ENCODE measurements at places on chromosomes 2 and 18.

GRCh38 chr2:86332654-86333053 is 4.8 kb downstream of the REEP1 start:
- no peak for DNase-seq

GRCh38 chr2:144331674-144332355 is 188.1 kb downstream of the ZEB2 start:
- DNase-seq = no peak

DNA sequence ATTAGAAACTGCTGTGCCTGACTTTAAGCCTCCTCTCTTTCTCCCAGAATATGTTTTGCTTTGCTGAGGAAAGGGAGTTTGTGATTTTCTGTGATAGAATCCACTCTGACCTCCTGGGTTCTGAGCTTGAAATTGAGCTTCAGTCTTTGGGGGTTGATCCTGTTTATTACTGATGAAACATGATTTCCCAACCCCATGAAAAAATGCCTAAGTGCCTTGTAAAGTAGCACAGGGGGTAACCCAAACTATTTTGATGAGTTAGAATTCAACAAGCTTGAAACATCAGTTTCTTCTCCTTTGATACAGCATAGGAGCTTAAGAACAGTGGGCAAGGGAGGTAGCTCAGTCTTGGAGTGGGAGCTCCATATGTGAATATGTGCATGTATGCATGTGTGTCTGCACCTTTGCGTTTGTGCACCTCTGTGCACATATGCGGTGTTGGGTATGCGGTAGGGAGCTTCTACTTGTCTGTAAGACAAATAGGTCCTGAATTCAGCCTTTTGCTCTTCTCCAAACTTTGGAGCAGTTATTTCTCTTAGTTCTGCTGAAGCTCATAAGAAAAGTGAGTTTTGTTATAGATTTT is 364.6 kb downstream of the OSR1 start:
- no peak for DNase-seq

DNA sequence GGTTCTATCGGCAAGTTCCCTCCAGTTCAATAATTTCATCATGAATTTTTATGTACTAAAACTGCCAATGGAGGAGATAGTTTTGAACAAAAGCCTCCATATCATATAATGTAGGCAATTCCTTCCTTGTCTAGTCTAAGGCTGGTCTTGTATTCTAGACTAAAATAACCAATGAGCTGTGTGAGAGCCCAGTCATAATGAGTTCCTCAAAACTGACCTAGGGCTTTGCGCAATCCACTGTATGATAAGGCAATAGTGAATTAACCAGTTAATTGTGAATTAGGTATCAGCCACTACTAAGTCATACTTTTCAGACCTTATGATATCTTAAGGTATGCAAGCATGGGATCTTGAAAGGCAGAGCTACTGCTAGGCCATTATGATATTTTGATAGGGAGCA is 7.6 kb upstream of the UXS1 start:
- DNase-seq = no peak

- no peak for DNase-seq
Observed at GRCh38 chr2:129906861-129907235, 72.6 kb upstream of the RAB6C start.

GRCh38 chr18:22253676-22254075 is 84.3 kb downstream of the GATA6 start:
- no peak for DNase-seq

DNA sequence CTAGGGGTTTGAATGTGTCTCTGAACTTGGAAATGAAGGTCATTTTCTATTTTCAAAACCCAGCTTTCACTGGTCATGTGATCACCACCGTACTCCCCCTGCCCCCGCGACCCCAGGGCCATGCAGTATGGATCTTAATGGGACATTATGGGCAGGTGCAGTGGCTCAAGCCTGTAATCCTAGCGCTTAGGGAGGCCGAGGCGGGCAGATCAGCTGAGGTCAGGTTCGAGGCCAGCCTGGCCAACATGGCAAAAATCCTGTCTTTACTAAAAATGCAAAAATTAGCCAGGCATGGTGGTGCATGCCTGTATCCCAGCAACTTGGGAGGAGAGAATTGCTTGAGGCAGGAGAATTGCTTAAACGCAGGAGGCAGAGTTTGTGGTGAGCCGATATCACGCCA is 77.3 kb downstream of the ITGB1BP1 start:
- DNase-seq = no peak

DNA sequence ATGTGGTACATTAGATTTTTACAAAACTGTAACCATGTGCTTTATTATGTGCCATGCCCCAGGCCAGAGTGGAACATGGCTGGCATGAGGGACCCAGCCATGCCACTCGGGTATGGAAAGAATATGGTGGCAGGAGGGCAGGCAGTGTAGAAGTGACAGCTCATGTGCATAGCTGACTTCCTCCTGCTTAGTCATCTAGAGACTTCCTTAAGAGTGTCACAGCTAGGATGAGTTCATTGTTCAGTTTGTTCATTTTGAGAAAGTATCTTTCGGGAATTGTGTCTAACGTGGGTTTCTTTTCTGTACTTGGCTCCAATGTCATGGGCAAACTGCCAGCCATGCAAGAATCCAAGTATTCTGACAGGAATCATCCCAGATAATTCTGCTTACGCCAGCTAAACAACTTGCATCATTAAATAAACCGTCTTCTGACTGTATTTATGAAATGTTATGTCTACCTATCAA is 94.3 kb upstream of the ITGB6 start:
- DNase-seq = no peak

- DNase-seq = peak; percentile 68
Observed at GRCh38 chr2:120436885-120437603, 91.1 kb downstream of the INHBB start.

DNA sequence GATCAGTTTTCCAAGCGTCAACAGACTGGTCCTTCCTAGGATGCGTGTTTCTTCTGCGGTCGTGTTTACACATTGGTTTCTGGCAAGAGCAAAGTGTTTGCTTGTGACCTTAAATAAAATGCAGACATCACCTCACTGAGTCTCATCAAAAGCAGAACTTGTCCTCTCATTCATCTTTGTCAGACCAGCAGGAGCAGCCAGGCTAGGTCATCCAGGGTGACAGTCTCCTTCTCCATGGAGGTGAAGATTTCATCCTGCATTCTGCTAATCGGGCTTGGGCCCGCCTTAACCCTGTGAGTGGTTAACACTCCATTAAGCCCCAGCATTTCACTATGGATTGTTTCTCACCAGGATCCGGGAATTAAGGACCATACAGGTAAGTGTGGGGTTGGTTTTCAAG is 64.2 kb upstream of the PID1 start:
- no peak for DNase-seq

DNA sequence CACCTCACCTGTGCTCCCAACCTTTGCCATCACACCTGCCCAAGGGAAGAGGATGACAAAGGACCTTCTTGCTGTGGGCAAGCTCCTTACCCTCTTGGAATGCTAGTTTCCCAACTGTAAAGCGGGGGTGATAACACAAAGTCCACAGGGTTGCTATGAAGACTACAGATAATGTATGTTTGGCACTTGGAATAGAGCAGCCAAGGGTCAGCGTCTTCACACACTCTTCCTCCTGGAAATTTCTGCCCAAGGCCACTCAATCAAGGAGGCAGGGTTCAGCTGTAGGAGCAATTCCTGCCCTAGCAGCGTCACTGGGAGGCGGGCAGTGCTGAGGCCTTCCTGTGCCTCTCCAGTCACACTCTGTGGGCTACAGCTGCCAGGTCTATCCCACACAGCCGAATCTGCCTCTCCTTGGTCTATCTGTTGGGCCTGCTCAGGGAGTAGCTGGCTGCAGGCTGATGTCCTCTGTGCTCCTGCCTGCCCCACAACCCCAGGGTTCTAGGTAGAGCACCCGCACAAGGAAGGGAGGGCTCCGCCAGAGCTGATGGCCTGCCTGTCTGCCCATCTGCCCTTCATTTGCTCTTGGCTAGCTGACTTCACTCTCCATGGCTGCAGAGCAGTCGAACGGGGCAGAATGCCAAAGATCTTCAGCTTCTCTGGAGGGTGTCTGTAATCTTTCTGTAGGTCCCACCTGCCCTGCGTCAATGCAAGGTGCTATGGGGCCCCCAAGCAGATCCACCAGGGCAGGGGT is 91.9 kb downstream of the MRO start:
- no peak for DNase-seq

GRCh38 chr2:59301466-59302402 is 1060.6 kb upstream of the FANCL start:
- peak; percentile 3 for DNase-seq

- DNase-seq = no peak
Observed at GRCh38 chr2:149064856-149065630, 26.5 kb downstream of the LYPD6B start.

DNA sequence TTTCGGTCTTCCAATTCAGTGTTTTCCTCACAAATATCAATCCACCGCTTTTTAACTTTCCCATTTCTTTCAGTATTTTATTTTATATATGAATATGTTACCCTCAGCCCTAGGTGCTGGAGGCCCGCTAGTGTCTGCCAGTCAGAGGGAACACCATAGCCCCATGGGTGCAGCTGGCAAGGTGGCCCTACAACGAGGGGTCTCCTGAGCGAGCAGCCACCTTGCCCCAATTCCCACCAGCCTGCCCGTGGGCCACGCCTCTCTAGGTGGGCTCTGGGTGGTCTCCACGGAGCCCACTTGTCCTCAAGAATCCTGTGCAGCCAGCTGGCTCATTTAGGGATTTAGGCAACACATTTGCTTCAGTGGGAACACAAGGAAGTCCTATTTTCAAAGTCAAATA is 72.5 kb upstream of the RGPD5 start:
- no peak for DNase-seq

- DNase-seq = no peak
Observed at GRCh38 chr2:241324775-241325174, 9.1 kb downstream of the SEPTIN2 start.

GRCh38 chr2:100119235-100119634 is 23.2 kb downstream of the AFF3 start:
- DNase-seq = no peak

- peak; percentile 54 for DNase-seq
Observed at GRCh38 chr2:181123798-181124231, 143.4 kb downstream of the UBE2E3 start.

- DNase-seq = no peak
Observed at GRCh38 chr18:3832025-3832638, 382.2 kb downstream of the TGIF1 start.

DNA sequence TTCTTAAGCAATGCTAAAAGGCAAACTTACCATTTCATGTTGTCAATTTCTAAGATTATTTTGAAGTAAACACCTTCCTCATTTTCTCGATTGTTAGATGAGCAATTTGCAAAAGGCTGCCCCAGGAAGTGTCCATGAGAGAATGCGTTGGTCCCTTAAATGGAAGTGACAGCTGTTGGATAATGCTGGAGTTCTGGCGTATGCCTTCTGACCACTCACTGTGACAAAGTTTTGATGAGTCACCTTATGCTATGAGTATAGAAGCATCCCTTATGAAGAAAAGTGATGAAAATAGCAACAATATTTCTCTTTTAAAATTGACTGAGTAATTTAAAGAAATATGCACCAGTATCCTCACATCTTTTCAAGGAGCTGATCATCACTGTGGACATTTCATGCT is 1497.5 kb downstream of the DPP10 start:
- DNase-seq = no peak

GRCh38 chr2:111534910-111535352 is 349.1 kb downstream of the ANAPC1 start:
- DNase-seq = no peak

- no peak for DNase-seq
Observed at GRCh38 chr2:27901234-27901633, 10.7 kb downstream of the BABAM2 start.

DNA sequence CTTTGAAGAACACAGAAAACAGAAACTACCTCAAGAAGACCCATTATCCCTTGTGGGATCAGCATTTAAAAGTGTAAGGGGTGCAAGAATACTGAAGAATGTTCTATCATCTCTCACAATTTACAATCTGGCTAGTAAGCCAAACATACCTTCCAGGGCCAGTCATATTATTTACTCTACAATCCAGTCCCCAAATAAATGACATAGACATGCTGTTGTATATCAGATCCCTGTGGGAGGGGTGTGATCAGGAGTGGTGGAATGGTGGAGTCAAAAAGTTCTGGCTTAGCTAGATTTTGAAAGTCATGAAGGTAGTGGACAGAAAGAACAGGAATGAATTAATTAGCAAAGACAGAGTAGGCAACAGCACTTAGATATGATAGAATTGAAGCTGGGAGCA is 1.8 kb upstream of the ITPRID2 start:
- DNase-seq = no peak

- no peak for DNase-seq
Observed at GRCh38 chr2:207251573-207252192, 85.9 kb upstream of the KLF7 start.

GRCh38 chr2:181814057-181814491 is 77.5 kb upstream of the ITPRID2 start:
- DNase-seq = no peak

DNA sequence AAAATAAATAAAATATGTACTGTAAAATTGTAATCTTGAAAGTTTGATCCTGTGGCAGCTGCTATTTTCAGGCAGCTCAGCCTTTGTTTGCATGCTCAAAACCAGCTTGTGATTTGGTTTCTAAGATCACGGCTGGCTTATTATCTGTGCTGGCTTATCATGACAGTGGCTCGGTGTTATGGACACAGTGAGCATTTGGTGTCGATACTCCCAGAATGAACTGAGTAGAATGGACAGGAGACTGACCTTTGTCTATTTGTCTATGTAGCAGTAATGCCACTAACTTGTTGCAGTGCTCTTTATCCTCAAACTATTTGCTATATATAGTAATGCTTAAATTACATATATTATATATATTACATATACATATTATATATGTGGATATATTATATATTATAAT is 58.8 kb downstream of the NEDD4L start:
- no peak for DNase-seq

- DNase-seq = no peak
Observed at GRCh38 chr2:120402508-120402907, 56.6 kb downstream of the INHBB start.

Data from GM13976 (cell line).